Tongue (tissue), 3 donors: ENCODE measurements at places on chromosomes 13 and 19.

GRCh38 chr13:46552303-46552682, 677 bp upstream of the LRCH1 start:
- no peak for DNase-seq

DNA sequence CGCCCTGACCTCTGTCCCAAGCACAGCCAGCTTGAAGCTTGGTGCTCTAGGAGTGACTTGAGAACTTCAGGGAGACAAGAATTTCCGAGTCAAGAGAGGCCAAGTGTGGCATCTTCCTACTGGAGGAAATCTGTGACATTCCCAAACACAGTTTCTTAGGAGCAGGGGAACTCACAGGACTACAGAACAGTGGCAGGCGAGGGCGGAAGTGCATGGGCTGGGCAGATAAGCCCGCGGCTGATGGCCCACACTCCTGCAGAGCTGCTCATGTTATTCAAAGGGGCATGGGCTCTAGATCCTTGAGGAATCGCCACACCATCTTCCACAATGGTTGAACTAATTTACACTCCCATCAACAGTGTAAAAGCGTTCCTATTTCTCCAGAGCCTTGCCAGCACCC, 168.8 kb downstream of the KATNAL1 start:
- no peak for DNase-seq

DNA sequence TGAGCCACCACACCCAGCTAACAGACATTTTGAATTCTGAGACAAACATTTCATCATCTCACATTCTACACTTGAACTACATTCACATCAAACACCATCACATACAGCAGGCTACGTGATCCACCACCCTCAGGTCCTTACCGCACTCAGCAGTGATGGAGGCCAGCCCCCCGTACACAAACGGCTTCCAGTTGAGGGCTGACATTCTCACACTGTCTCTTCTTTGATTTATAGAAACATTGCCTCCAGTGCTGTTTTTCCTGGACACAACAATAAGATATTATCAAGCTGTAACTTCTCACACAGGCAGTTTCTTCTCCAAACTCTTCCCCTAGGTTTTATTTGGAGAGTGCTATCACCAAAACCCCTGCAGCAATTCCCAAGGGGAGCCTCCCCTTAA, 7.0 kb downstream of the SLC25A30 start:
- no peak for DNase-seq

GRCh38 chr19:50705422-50706019, 14.1 kb downstream of the SHANK1 start:
- DNase-seq: peak; percentile 38

- DNase-seq: no peak
Observed at GRCh38 chr19:19563348-19563848, 25.3 kb downstream of the CILP2 start.

- DNase-seq: peak; percentile 91
Observed at GRCh38 chr19:49391581-49392399, 3.7 kb downstream of the KASH5 start.

DNA sequence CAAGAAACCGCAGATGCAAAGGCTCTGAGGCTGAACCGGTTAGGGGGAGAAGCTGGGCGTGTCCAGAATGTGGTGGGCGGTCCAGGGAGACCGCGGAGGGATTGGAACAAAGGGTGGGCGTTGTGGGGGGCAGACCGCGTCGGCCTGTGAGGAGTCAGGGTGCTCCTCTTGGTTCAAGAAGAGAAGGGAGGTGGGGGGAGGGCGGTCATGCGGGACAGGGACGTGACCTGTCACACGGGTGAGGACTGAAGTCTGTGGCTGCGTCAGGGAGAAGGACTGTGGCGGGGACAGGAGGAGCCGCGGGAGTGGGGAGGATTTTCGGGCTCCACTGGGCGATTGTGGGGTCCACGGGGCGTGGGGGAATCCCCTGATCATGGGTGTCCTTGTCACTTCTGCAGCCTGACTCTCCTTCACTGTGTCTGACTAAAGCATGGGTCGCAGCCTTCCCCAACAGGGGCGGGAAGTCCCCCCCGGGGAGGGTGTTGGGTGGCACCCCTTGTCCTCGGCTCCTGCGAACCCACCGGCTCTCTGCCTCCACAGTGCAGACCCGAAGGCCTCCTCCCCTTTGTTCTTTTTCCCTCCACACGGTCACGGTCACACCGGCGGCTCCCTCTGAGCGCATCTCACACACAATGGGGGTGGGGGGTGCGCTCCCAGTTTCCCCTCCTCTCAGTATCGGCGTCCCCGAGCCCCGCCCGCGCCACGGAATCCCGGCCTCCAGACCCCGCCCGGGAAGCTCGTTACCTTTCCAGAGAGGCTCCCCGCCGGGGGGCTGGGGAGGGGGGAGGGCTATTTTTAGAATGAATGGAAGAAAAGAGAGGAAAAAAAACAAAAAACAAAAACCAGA, 16.4 kb upstream of the KCNN1 start:
- DNase-seq: no peak

GRCh38 chr13:92657565-92657964, 569.0 kb upstream of the GPC6 start:
- no peak for DNase-seq

GRCh38 chr13:33496336-33496735, 210.8 kb upstream of the STARD13 start:
- no peak for DNase-seq

DNA sequence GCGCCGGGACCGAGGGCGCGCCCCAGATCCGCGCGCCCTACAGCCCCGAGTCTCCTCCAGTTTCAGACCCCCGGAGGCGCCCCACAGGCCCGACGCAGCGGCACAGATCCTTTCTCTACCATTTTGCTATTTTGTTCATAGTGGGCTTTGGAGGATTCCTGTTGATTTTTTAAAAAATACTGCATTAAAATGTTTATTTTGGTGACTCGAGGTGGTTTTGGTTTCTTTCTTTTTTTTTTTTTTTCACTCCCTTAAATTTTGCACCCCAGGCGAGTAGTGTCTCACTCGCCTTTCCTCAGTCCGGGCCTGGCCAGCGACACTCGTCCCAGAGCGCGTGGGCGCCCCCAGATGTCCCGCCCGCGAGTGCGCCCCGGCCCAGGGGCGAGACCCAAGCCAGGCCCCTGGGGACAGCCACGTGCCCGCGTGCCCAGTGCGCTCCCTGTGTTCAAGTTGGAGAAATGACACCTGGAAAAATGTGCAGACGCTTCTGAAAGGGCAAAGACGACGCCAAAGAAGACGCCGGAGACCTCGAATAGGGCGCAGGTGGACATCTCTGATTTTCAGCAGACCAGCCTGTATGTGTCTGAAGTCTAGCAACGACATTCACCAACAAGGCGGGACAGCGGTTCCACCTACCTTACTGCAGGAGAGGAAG, 471 bp upstream of the INSR start:
- DNase-seq: peak; percentile 81

DNA sequence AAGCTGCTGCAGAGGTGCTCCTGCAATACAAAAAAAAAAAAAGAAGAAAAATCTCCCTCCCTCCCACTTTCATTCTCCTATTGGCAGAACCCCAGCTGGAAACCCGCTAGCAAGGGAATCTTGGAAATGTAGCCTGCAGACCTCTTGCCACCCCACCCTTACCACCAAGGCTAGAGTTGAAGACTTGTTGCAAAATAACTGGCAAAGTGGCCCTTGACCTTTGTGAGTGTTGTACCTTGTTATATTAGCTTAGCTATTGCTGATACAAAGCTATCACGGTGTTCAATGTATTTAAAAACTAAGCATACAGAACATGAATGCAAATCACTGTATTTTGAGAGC, 57.5 kb upstream of the KCTD4 start:
- DNase-seq: no peak

- peak; percentile 78 for DNase-seq
Observed at GRCh38 chr19:29873024-29873800, 61.4 kb downstream of the CCNE1 start.

DNA sequence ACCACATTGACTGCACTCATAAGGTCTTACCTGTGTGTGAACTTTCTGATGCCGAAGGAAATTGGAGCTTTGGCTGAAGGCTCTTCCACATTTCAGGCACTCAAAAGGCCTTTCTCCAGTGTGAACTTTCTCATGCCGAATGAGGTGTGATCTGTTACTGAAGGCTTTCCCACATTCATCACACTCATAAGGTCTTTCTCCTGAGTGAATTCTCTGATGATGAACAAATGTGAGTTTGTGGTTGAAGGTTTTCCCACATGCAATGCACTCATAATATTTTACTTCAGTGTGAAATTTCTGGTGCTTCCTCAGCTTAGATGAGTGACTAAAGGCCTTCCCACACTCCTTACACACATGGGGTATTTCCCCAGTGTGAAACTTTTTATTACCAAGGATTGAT, 5.7 kb downstream of the ZNF132 start:
- DNase-seq: no peak

DNA sequence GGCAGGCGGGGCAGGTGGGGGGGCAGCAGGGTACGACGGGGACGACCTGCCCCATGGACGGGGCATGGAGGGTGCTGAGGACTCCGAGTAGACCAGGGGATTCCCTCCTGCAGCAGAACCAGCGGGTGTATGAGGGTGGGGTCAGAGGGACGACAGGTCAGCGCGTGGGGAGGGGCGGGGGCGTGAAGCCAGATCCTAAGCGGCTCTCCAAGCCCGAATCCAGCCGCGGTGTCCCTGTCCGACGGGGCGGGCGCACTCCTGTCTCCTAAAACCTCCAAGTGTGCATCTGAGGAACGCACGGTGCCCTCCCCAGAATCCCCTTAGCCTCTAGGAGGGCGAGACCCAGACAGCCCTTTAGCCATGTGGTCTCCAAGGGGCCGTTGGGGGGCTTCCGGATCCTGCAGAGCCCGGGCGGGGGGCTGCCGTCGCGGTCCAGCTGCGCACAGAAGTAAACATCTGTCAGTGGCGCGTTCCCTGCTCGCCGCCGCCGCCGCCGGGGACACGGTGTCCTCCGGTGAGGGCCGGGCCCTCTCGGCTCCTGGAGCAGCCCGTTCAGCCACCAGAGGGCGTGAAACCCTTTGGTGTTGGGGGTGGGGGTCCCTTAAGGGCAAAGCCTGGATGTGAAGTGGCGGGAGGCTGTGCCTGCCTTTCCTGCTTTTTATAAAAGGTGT, 730 bp downstream of the NRTN start:
- DNase-seq: peak; percentile 80

GRCh38 chr13:77381059-77381458, 54.2 kb upstream of the MYCBP2 start:
- no peak for DNase-seq

- DNase-seq: peak; percentile 95
Observed at GRCh38 chr19:14248578-14249011, 42.6 kb upstream of the ADGRL1 start.

GRCh38 chr13:51822106-51822815, 18.3 kb upstream of the DHRS12 start:
- no peak for DNase-seq

GRCh38 chr13:95117092-95117491, 184.2 kb downstream of the ABCC4 start:
- DNase-seq: peak; percentile 10

DNA sequence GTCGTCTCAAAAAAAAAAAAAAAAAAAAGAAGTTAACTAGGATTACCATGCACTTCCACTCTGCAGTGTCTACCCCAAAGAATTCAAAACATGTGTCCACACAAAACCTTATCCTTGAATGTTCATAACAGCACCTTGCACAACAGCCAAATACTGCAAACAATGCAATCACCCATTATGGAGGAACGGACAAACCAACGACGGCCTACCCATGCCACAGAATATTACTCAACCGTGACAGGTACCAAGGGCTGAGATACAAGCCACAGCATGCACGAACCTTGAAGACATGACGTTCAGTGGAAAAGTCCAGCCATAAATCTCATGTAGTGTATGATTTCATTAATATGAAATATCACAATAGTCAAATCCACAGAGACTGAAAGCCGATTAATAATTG, 3.0 kb upstream of the SHISA7 start:
- DNase-seq: no peak

- peak; percentile 62 for DNase-seq
Observed at GRCh38 chr19:44748426-44749254, at the start of gene BCL3. Gene BCL3, plus strand, starts transcription at chr19:44748708. Its CDS starts 83 bp downstream, at chr19:44748791.

- no peak for DNase-seq
Observed at GRCh38 chr13:84951128-84951527, 848.1 kb downstream of the SLITRK6 start.

- no peak for DNase-seq
Observed at GRCh38 chr13:30685987-30686386, 49.4 kb upstream of the ALOX5AP start.

GRCh38 chr19:50646074-50646807, 3.0 kb upstream of the C19orf81 start:
- no peak for DNase-seq

DNA sequence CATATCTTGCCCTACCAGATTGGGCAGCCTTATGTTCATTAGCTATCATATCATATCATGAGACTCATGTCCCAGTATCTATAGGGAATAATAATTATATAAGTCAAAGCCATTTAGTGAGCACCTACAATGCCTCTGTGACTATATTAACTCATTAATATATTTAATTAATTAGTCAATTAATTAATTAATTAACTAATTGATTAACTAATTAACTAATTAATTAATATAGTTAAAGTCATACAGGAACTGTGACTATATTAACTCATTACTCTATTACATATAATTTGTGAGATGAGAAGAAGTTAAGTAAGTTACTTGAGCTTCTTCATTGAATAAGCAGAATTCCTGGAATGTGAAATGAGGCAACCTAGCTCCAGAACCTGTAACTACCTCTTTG, 588.3 kb upstream of the SLITRK1 start:
- DNase-seq: no peak

DNA sequence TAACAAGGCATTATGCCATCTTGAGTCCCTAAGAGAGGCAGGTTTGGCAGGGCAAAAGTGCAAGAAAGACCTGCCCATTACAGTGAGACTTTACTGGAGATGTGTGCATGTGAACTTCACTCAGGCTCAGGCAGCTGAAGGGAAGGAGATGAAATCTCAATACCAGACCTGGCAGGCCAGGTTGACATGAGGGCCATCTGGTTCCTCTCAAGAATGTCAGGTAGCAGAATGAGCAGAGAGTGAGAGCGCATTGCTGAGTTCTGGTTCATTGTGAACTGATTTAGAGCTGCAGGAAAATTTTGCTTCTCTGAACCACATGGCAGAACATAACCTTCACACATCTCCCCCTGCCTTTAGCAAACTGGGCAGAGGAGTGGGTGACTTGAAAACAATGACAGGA, 406.3 kb downstream of the GPC5 start:
- DNase-seq: peak; percentile 44

DNA sequence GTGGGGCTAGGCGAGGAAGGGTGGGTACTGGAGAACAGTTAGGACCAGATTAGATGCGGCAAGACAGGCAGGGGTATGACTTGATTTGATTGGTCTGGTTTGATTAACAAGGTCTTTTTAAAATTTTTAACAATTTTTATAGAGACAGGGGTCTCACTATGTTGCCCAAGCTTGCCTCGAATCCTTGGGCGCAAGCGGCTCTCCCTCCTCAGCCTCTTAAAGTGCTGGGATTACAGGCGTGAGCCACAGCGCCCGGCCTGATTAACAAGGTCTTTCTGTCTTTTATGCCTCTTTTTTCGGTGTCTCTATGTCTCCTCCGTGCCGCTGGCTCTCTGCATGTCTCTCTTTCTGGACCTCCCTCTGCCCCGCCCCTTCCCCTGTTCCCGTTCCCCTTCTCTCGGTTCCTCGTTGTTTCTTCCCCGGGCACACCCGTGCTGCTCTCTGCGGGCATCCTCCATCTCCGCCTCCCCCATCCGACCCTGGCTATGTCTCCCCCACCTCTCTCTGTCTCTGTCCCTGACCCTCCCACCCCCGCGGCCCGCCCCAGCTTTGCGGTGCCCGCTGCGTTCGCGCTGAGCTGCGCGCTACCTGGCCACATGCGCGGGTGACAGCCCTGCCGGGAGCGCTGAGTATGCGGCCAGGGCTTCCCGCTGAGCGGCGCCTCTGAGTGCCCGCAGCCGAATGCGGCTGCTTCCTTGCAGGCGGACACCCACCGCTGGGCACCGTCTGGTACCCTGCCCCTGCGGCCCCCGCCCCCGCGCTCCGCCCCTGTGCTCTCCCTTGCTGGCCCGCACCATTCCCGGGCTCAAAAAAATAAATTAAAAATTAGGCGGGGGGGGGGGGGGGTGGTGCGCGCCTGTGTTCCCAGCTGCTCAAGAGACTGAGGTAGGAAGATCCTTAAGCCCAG, 8.1 kb upstream of the SDHAF1 start:
- no peak for DNase-seq
